Upper lobe of right lung (tissue), 1 donor: ENCODE measurements at places on chromosomes 4 and X. TPM values are rescaled to one million over a fixed set of nuclear protein-coding genes. Genes with fewer than 3 reads are reported as not detected.
A peak's percentile ranks its signal among the peaks of the same experiment; 100 is the strongest.

Gene DMD
- 24.7 TPM for total RNA-seq

Gene BMPR1B
- total RNA-seq, result 3.0 TPM

Gene CRLF2
- 1.2 TPM for total RNA-seq

Gene MAGEA8
- total RNA-seq, result not detected

Gene SLC10A4
- total RNA-seq, result 3.1 TPM

Gene CLDN34
- 0.55 TPM for total RNA-seq

GRCh38 chr4:101337688-101338087 lies 9.6 kb downstream of the PPP3CA start:
- no peaks in the 10 kb centered on the region for H3K36me3 ChIP-seq
- no peak for DNase-seq
- H3K27me3 ChIP-seq, result no peaks in the 10 kb centered on the region
- no peaks in the 10 kb centered on the region for H3K4me1 ChIP-seq
- no peak overlapping the region for H3K27ac ChIP-seq

DNA sequence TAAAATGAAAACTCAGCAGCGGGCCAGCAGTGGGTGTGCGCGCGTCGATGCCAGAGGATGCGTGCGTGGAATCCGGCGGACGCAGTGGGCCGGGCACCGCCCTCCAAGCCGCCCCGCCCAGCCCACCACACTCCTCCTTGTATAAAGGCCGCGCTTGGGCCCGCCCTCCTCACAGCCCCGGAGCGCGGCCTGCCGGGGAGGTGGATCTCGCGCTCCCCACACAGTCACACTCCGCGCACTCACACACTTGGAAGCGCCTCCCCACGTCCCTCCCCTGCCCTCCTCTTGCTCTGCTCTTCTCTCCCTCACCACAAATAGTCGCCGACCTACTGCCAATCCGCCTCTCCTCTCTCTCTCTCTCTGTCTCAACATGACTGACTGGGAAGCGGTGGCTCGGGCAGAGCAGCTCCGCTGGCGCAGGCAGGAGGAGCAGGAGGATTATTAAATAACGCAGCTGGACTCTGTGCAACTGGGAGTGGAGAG lies at the start of gene CCSER1:
Gene CCSER1, plus strand, starts transcription at position 172 of the 483 bp plus-strand sequence.
- no peaks in the 10 kb centered on the region for H3K36me3 ChIP-seq
- peak within 1 kb of the TSS; percentile 61 for H3K4me3 ChIP-seq
- peaks cover 14% of the 10 kb centered on the region for H3K4me1 ChIP-seq

GRCh38 chrX:15475021-15475420 lies 18.1 kb downstream of the PIR start:
- H3K4me3 ChIP-seq, result no peak overlapping the region
- no peaks in the 10 kb centered on the region for H3K36me3 ChIP-seq
- no peaks in the 10 kb centered on the region for H3K4me1 ChIP-seq
- no peaks in the 10 kb centered on the region for H3K27me3 ChIP-seq

DNA sequence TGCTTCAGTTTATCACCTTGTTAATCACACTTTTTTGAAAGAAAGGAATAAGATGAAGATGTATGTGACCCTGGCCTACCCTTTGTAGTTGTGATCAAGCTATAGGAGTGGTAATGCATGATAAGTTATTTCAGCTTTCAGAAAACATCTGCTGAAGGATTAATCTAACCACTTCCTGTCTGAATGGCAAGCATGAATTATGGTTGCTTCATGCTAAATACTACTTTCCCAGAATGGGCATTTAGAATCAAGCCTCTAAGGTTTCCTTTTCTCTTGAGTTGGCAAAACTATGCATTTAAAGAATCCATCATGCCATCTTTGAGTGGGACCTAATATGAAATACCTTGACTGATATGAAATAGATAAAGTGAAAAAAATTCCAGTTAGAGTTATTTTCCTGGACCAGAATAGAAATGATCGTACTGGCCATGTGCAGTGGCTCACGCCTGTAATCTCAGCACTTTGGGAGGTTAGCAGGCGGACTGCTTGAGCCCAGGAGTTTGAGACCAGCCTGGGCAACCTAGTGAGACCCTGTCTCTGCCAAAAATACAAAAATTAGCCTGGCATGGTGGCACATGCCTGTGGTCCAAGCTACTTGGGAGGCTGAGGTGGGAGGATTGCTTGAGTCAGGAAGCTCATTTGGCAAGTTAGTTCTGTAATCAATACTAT lies 59.1 kb downstream of the ANXA3 start:
- DNase-seq, result no peak
- no peak overlapping the region for H3K27ac ChIP-seq
- H3K27me3 ChIP-seq, result no peaks in the 10 kb centered on the region
- H3K4me3 ChIP-seq, result no peak overlapping the region
- H3K36me3 ChIP-seq, result no peaks in the 10 kb centered on the region
- H3K4me1 ChIP-seq, result no peaks in the 10 kb centered on the region

- H3K4me3 ChIP-seq, result no peak overlapping the region
- no peaks in the 10 kb centered on the region for H3K27me3 ChIP-seq
- no peaks in the 10 kb centered on the region for H3K36me3 ChIP-seq
- no peak overlapping the region for H3K27ac ChIP-seq
Measured at GRCh38 chrX:48714573-48714972, 18.0 kb downstream of the SUV39H1 start.

DNA sequence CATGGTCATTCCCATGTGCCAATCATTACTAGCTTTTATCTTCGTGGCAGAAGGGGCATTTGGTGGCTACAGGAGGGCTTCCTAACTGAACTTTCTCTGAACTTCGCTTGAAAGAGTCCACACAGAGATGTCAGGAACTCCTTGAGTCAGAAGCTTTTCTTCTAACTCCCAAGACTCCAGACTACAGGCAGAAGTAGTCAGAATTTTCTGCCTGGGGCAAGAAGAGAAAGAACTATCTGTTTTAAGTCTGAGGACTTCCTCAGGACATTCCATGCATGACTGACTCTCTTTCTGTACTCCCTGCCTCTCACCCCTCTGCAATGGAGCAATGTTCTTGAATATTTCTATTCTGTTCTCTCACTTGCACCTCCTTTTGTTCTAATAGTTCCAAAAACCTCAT lies 170.5 kb upstream of the TBC1D9 start:
- no peaks in the 10 kb centered on the region for H3K27me3 ChIP-seq
- no peak overlapping the region for H3K4me3 ChIP-seq
- no peaks in the 10 kb centered on the region for H3K36me3 ChIP-seq
- no peaks in the 10 kb centered on the region for H3K4me1 ChIP-seq
- no peak overlapping the region for H3K27ac ChIP-seq
- DNase-seq, result no peak

DNA sequence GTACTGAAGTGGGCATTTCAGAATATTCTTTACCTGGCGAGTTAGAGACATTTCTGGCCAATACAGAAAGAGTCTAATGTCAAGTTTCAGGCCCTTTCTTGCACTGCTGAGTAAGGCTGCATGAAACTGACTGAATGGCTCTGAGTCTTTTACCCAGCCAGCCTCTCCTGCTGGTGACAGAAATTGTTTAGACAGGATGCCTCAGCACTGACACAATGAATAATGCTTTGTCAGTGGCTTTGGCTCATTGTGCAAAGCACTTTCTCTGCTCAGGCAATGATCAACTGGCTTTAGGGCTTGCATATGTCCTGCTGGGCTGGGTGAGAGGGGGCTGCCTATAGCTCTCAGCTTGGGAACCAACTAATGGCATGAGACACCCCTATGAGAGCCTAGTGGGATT lies 45.5 kb downstream of the CLNK start:
- no peaks in the 10 kb centered on the region for H3K27me3 ChIP-seq
- H3K4me1 ChIP-seq, result no peaks in the 10 kb centered on the region
- H3K27ac ChIP-seq, result no peak overlapping the region
- DNase-seq, result no peak

- H3K4me1 ChIP-seq, result no peaks in the 10 kb centered on the region
- no peaks in the 10 kb centered on the region for H3K36me3 ChIP-seq
- no peak overlapping the region for H3K4me3 ChIP-seq
Measured at GRCh38 chrX:43974100-43974475, 898 bp upstream of the NDP start.

DNA sequence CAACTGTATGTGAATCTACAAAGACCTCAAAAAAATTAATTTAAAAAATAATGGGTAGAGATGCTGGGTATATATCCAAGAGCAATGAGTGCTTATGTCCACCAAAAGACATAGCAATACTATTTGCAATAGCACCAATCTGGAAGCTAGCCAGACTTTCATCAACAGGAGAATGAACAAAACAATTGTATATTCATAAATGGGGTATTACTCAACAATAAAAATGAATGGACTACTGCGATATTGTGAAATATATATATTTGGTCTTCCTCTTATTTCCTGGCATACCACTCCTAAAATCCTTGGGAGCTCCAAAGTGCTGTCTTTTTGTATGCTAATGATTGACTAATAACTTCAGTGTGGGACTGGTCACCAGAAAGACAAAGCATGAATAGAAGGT lies 77.5 kb downstream of the MSN start:
- H3K4me1 ChIP-seq, result peaks cover 5% of the 10 kb centered on the region
- no peak overlapping the region for H3K4me3 ChIP-seq
- no peak overlapping the region for H3K27ac ChIP-seq
- H3K27me3 ChIP-seq, result no peaks in the 10 kb centered on the region
- H3K36me3 ChIP-seq, result peaks cover 17% of the 10 kb centered on the region

GRCh38 chr4:40829586-40829985 lies 79.8 kb downstream of the NSUN7 start:
- no peak for DNase-seq
- H3K36me3 ChIP-seq, result peaks cover 38% of the 10 kb centered on the region
- no peaks in the 10 kb centered on the region for H3K27me3 ChIP-seq
- H3K4me1 ChIP-seq, result no peaks in the 10 kb centered on the region

- no peak overlapping the region for H3K27ac ChIP-seq
- no peaks in the 10 kb centered on the region for H3K27me3 ChIP-seq
- H3K4me1 ChIP-seq, result no peaks in the 10 kb centered on the region
- DNase-seq, result no peak
Measured at GRCh38 chr4:32680946-32681345, 1960.8 kb downstream of the PCDH7 start.

DNA sequence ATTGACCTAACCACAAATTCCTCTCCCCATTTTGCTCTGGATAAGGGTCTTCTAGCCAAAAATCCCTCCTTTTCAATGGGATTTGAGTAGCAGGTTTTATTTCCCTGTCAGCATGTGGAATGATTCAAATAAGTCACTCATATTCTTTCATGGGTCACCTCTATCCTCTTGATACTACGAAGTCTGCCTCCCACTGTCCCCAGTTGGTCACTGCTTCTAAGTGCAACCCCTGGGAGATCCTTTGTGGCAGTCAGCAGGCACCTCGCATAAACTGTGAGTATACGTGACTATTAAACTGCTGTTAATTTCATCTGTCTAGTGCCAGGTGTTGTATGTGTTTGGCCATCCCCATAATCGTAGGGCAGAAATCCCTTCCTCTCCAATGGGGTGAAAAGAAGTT lies 1667.9 kb upstream of the PCDH7 start:
- H3K4me3 ChIP-seq, result no peak overlapping the region
- no peaks in the 10 kb centered on the region for H3K27me3 ChIP-seq
- H3K4me1 ChIP-seq, result no peaks in the 10 kb centered on the region
- H3K27ac ChIP-seq, result no peak overlapping the region

GRCh38 chrX:41518127-41518840 lies 71.1 kb downstream of the NYX start:
- H3K4me3 ChIP-seq, result no peak overlapping the region
- DNase-seq, result no peak
- no peaks in the 10 kb centered on the region for H3K4me1 ChIP-seq
- H3K27me3 ChIP-seq, result no peaks in the 10 kb centered on the region

DNA sequence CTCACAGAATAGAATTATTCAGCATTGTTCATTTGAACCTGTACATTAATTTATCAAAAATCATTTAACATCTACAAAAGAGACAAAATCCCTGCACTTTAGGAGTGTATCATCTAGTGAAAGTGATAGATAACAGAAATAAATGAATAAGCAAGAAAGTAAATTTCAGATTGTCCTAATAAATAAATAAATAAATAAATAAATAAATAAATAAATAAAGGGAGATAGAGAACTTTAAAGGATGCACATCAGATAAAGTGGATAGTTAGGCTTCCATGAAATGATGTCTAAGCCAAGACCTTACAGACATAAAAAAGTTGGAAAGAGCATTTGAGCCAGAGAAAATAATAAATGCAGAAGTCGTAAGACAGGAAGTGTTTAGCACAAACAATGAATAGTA lies 444.7 kb downstream of the CFAP47 start:
- no peak for DNase-seq
- no peak overlapping the region for H3K4me3 ChIP-seq
- no peaks in the 10 kb centered on the region for H3K27me3 ChIP-seq
- H3K36me3 ChIP-seq, result no peaks in the 10 kb centered on the region
- H3K27ac ChIP-seq, result no peak overlapping the region
- H3K4me1 ChIP-seq, result no peaks in the 10 kb centered on the region
